ENCODE measurements at places on chromosomes 2 and 18.

DNA sequence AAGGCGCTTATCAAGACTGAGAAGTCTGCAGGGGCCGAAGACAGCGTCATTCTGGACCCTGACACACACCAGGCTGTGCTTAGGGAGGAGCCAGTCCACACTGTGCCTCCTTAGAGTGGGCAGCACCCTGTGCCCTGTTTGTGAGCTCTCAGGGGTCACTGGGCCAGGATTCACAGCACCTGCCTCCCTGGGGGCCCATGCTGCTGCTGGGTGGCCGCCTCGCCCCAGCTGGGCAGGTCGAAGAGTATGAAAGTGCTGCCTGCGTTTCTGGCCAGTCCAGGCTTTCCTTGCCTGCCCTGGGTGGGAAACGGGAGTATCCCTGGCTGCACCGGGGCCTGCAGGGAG is 15.4 kb upstream of the GPR55 start:
- no peak for DNase-seq

- no peak for DNase-seq
Measured at GRCh38 chr2:208065476-208065875, 40.1 kb upstream of the PLEKHM3 start.

DNA sequence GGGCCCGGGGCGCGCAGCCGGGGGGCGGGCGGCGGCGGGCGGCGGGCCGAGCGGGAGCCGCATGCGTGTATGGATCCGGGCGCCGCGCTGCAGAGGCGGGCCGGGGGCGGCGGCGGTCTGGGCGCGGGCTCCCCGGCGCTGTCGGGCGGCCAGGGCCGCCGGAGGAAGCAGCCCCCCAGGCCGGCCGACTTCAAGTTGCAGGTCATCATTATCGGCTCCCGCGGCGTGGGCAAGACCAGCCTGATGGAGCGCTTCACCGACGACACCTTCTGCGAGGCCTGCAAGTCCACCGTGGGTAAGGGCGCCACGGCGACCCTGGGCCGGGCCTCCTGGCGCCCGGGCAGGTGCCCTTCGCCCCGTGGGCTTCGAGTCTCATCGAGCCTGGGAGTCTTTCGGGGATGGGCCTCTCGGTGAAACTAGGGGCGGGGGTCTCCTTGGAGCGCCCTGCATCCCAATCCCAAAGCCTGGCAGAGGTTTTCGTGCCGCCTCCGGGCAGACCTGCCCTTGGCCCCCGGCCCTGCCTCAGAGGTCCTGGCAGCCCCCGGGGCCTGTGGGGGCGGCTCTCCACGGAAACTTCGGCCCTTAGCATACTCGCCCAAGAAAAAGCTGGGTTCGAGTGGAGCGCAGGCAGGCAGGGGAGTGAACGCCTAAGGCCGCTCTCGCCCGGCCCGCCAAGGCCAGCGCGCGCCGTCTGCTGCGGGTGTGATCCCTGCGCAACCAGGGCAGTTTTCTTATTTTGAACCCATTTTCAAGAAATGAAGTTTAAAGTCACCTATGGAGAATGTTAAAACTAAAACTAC is 622 bp downstream of the RAB12 start:
- DNase-seq: no peak

DNA sequence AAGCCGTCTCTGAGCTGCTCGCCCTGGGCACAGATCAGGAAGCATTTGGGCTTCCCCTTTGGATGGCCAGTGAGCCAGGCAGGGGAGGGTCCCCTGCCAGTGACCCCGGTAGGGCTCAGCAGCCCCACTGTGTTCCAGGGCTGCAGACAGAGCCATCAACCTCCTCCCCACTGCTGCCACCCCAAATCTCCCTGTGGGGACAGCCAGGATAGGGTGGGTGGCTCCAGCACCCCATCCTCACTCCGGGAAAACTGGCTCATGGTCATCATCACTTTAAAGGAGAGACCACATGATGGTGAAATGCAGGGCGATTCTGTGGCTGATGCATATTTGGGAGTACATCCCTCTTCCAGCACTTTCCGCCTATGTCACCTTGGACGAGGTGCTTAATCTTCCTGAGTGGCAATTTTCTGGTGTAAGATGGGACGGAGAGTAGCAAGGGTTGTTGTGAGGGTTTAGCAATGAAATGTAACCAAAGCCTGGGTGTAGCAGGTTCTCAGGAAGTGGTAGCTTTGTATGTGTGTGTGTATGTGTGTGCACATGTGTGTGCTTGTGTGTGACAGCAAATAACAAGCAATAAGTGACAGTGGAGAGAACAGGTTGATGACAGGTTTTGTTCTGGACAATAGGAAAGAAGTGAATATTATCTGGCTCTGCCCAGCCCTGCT is 61.8 kb downstream of the ACAA2 start:
- peak; percentile 24 for DNase-seq

DNA sequence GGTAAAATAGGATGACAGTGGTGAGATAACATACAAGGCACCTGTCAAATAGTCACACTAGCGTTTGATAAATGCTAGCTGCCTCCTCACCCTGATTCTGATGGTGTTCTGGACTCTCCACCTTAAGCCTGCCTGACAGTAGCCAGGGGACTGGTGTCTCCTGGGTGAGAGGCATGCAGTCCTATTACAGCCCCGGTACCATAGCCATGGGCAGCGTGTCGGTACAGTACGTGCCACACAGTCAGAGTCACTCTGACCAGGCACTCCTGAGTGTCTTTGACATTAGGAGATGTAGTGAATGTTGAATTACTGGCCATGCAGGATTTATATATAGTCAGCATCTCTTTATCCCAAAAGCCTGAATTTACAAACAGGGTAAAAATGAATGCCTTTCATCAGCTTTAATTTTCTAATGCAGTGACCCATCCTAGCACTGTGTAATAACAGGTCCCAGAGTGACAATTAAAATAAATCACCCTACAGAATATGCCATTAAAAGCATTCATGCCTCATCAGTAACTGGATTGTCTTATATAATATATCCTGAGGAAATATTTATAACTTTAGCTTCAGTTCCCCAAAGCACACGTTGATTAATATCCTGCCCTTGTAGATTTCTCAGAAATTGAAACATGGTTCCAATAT is 760.3 kb upstream of the SOX11 start:
- DNase-seq: no peak

- DNase-seq: no peak
Measured at GRCh38 chr2:232628466-232629128, 4.8 kb upstream of the EFHD1 start.

DNA sequence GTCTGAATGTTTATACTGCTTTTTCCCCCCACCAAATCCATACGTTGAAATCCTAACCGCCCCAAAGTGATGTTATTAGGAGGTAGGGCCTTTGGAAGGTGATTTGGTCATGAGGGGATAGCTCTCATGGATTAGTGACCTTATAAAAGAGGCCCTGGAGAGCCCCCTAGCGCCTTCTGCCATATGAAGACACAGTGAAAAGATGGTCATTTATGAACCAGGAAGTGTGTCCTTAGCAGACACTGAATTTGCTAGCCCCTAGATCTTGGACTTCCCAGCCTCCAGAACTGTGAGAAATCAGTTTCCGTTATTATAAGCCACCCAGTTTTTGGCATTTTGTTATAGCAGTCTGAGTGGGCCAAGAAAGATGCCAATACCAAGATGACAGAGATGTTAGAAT is 7.2 kb upstream of the TSN start:
- DNase-seq: peak; percentile 40

DNA sequence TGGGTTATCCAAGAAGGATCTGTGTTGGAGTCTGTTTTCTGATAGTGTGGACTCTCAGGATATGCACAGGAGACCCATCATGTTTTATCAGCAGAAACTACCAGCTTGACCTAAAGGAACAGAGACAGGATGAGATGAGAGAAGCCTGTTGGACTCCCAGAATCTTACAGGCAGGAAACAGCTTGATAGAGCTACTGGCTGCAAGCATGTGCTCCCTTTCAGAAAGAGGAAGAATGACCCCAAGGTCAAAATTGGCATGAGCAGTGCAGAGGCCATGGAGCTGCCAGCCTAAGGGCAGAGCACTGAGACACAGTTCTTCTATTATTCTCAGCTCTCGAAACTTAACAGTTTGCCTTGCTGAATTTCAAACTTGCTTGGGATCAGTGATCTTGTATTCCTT is 135.2 kb upstream of the NFATC1 start:
- DNase-seq: no peak

GRCh38 chr2:236991874-236992273 is 93.8 kb upstream of the COPS8 start:
- DNase-seq: no peak

GRCh38 chr18:73503326-73503725 is 635.5 kb upstream of the NETO1 start:
- DNase-seq: no peak

GRCh38 chr2:9288233-9288632 is 81.6 kb downstream of the ASAP2 start:
- DNase-seq: no peak

DNA sequence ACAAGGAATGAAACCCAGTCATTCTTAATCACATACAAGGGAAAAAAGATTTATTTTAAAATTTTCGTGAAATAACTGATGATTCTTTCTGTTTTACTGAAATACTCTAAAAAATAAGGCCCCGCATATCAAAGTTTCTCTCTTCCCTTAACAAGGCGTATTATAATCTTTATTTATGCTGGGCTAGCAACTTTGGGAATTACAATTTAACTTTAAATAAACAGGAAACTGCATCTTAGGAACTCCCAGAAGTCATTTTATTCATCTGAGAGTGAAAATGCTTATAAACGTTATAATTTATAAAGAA is 166.7 kb downstream of the TCF4 start:
- no peak for DNase-seq

DNA sequence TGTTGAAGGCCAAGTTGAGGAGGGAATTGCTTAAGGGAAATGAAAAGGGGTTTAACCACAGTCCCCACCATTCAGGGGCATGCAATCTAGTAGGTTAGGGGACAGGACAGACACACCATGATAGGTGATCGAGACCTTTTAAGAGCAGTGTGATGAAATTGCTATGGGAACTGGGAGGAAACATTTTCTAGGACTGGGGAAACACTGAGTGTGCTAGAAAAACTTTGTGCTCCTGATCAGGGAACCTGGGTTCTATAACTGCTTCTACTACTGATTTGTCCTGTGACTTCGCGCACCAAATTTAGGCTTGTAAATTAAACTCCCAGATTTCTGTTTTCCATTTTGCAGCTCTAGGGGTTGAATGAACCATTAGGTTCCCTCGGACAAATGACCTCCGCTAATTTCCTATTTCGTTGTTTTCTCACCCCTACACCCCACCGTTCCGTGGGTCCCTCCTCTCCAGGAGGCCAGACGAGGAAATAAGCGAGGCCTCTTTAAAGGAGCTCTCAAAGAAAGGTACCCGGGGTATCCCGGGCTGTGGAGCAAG is 371 bp upstream of the LCLAT1 start:
- no peak for DNase-seq

- no peak for DNase-seq
Measured at GRCh38 chr18:33573193-33573592, 4.8 kb upstream of the ASXL3 start.

- DNase-seq: no peak
Measured at GRCh38 chr2:109531896-109532727, 81.7 kb downstream of the SEPTIN10 start.

DNA sequence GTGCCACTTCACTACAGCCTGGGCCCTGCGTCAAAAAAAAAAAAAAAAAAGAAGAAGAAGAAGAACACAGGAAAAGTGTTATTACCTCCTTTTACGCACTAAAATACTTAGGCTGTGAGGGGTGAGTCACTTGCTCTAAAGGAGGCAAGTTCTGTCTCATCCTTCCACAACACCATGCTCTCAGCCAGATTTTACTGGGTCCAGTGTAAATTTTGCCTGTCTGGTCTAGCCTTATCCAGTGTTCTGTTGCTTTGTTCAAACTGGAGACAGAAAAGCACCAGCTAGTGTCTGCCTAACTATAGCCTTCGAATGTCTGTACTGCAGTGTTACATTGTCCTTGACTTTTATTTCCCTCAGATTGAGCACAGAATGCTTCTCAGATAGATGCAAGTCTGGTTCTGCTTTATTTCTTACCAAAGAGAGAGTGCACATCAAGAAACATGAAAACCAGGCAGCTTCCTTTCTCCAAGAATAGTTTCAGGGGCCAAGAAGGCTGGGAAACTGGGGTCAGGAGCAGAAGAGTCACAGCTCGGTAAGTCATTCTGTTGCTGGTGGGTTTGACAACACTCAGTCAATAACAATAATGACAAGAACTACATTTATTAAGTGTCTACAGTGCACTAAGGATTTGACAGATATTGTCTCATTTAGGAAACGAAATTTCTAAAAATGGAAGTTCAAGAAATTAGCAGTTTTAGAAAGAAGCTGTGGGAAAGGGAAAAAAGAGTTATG is 3.1 kb upstream of the MSGN1 start:
- no peak for DNase-seq

DNA sequence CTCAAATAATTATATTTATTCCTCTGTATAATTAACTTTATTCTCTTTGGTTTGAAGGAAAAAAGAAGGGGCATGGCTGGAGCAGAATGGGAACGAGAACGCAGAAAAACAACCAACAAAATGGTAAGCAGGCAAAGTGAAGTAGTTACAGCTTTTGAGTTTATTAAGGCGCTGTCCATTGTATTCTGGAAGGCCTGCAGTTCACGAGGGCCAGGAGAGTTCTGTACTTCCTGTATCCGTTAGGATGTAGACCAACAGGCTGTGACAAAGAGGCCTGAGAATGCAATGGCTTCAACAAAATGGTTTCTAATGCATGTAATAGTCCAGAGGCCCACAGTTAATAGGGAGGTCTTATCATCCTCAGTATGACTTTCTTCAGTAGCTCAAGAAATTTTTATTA is 32.5 kb upstream of the SP100 start:
- no peak for DNase-seq

GRCh38 chr2:11767779-11768178 is 21.3 kb downstream of the LPIN1 start:
- no peak for DNase-seq

- DNase-seq: no peak
Measured at GRCh38 chr2:238433941-238434845, 7.5 kb downstream of the ASB1 start.

- no peak for DNase-seq
Measured at GRCh38 chr18:79851950-79852349, 54.2 kb downstream of the KCNG2 start.

DNA sequence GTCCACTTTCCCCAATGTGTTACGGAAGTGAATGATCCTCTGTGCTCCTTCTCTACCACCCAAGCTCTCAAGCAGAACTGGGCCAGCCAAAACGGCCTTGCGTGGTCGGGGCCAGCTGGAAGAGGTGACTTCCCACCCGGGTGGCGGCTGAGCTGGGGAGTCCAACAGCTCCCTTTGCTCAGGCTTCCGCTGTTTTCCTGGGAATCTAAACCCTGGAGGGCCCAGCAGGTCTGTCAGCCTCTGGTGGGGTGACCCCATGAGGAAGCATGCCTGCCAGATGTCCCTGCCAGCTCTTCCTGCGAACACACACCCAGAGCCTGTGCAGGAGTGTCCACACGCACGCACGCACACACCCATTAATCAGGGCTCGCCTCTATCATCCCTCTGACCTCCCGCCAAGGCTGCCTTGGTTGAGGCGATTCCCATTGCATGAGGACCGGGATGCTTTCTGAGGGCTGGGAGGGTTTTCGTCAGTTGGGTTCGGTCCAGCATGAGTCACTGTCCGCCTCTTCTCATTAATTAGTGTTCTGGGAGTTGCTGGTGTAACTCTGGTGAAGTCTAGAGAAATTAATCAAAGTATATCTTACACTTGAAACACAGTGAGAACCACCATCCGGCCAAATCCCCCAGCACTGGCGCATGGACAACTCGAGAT is 90.6 kb downstream of the TWIST2 start:
- no peak for DNase-seq
